ENCODE measurements at places on chromosomes 7 and 10.

- no peak for DNase-seq
Measured at GRCh38 chr10:118569882-118570252, 25.6 kb downstream of the PRLHR start.

- DNase-seq, result no peak
Measured at GRCh38 chr10:71854031-71854430, 3.0 kb upstream of the PSAP start.

DNA sequence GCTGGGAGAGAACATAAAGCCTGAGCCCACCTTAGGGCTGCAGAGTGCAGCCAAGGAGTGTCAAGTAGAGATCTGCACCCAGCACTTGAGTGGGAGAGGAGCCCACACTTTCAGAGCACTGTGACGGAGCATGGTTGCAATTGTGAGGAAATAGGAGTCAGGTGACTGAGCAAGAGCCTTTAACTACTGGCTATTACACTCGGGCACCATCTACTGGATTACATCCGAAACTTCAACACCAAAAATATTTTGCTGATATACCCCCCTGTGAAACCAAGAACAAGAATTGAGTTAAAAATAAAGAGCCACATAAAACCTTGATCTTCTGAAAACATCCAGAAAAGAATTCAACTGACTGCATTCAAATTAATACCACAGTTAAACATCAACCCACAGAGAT, 657.9 kb downstream of the NXPH1 start:
- no peak for DNase-seq

DNA sequence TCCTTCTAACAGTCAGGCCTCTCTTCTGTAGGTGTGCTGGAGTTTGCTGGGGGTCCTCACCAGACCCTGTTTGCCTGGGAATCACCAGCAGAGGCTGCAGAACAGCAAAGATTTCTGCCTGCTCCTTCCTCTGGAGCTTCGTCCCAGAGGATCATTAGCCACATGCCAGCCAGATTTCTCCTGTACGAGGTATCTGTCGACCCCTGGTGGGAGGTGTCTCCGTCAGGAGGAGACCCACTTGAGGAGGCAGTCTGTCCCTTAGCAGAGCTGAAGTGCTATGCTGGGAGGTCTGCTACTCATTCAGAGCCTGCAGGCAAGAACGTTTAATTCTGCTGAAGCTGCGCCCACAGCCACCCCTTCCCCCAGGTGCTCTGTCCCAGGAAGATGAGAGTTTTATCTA, 611.1 kb upstream of the COBL start:
- DNase-seq, result no peak

DNA sequence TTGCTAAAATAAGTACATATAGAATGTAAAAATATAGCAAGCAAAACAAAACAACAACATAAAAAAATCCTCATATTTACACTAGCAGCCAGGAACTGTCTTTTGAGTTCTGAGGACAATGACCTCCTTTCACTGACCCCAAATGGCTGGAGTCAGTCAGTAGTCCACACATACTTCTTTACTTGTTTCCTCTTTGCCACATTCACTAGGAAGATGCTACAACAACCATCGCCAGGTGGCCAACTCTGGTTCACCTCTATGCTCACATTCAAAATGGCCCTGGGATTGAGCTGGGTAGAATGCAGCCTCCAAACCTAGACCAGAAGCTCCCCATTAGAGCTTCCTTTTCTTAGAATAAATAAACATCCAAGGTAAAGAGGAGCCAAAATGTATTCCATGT, 356.2 kb downstream of the PLXNA4 start:
- DNase-seq, result no peak

DNA sequence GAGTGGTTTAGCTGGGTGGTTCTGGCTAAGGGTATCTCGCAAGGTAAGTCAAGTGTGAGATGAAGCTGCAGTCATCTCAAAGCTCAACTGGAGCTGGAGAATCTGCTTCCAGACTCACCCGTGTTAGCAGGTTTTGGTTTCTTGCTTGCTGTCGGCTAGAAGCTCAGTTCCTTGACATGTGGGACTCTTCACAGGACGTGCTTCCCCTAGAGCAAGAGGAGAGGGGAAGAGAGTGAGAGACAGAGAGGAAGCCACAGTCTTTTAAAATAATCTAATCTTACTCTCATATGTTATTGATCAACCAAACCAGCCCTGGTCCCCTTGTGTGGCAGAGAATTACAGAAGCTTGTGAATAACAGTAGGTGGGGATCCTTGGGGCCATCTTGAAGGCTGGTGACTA, 199.5 kb downstream of the REEP3 start:
- DNase-seq, result no peak

DNA sequence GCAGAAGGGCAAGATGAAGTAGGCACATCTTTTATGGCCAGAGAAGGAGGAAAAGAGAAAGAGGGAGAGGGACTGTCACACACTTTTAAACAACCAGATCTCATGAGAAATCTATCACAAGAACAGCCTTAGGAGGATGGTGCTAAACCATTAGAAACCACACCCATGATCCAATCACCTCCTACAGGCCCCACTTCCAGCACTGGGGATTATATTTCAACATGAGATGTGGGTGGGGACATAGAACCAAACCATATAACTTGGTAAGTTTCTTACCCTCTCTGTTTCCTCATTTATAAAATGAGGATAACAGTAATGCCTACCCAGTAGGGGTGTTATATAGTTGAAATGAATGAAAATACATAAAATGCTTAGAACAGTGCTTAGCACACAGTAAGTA, 66.0 kb downstream of the CHCHD3 start:
- DNase-seq, result peak; percentile 41

- no peak for DNase-seq
Measured at GRCh38 chr7:30731581-30731980, 20.4 kb upstream of the INMT start.

GRCh38 chr7:74037609-74038008, 9.6 kb downstream of the ELN start:
- DNase-seq, result no peak

DNA sequence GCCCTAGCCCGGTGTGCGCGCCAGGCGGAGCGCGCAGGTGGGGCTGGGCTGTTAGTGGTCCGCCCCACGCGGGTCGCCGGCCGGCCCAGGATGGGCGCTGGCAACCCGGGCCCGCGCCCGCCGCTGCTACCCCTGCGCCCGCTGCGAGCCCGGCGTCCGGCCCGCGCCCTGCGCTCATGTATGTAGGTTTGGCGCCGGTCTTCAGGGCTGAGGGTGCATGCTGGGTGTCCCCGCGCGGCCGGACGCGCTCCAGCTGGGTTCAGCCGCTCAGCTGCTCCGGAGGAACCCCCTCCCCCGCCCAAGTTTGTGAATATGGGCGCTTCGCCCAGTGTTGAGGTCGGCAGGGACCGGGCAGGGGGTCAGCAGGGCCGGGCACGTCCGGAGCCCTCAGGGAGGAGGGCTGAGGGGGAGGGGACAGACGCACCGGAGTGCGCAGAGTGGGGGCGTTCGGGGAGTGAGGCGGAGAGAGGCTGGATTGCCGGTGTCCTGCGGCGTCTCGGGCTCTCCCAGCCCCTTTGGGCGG, 559 bp downstream of the VWC2 start:
- no peak for DNase-seq
